ENCODE measurements at places on chromosomes 3 and 15. TPM values are rescaled to one million over a fixed set of nuclear protein-coding genes. Genes with fewer than 3 reads are reported as not detected.

UBL7 gene
- 63.4 TPM for total RNA-seq

NGLY1 gene
- total RNA-seq: 16.3 TPM

WNT7A gene
- total RNA-seq: not detected

CCR8 gene
- total RNA-seq: not detected

DNA sequence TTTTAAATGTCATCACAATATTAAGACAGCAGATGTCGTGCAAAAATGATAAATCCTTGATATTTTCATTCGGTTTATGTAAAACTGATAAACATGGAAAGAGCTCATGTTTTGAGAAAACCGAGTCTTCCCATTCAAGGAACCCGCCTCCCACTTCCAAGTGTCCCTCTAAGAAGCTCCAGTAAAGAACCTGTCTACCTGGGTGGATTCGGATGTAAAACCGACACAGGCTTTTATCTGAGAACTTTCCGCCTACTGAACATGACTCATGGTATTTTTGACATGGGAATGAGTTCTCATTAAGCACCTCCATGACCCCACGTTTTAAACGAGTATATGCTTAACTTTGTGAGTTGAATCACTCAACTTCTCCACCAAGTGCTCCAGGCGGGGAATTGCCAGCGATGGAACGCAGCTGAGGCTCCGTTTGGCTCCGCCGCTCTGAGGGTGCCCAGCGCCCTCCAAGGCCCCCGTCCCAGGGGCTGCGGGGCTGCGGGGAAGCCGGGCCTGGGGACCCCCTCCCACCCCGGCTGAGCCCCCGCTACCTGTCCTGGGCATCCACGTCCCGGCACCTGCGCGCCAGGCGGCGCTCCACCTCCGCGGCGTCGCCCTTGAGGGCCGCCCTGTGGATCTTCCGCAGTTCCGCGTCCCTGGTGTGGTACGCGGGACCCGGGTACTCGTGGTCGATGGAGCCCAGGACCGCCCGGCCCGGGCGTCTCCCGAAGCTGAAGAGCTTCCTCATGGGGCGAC is 119.9 kb downstream of the LMLN start:
- DNase-seq: no peak

DNA sequence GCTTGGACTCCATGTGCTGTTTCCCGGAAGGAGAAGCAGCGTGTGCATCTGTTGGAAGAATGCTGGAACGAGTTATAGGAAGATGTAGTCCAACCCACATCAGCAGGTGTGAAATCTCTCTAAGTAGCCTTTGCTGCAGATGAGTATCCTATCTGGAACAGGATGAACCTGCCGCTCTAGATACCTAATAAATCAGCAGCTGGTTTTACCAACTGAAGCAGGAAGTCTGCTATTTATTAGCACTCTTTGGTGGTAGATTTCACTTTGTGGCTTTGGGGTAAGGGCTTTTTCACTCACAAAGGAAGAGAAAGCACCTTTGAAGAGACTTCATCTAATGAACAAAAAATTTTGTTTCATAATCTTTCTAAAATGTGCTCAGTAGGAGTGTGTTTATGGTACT is 66.4 kb downstream of the DCUN1D1 start:
- DNase-seq: no peak

- DNase-seq: no peak
These were observed 43.8 kb downstream of the ALDH1L1 start for GRCh38 chr3:126136428-126137220.
